ENCODE measurements at places on chromosomes 4 and X.

DNA sequence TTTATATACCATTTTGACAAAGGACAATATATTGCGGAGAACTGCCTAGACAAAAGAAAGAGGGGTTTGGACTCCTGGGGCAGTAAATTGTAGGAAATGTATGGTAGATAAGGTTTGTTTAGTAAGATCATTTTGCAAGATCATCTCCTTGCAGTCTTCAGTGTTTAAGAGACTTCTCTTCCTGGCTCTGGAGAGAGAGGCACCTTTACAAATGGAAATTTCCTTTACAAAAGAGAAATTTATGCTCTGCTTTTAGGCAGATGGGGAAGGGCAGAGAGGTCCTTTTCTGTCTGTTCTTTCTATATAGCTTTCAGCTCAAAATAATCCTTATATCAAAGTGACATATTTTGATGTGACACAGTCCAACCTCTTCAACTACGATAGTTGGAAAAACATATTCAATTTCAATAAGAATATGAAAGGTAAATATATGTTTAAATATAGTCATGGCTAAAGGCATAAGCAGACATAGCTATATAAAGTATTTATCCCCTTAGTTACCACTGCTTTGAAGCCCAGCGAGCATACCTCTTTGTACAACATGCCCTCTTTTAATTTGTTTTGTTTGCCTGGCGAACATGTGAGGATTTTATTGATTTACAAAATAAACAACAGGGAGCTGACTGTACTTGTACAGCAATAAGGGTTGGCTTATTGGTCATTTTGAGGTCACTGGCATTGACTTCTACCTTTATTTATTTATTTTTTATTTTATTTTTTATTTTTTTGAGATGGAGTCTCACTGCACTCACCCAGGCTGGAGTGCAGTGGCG lies 65.2 kb downstream of the TRIM2 start:
- no peak for DNase-seq

DNA sequence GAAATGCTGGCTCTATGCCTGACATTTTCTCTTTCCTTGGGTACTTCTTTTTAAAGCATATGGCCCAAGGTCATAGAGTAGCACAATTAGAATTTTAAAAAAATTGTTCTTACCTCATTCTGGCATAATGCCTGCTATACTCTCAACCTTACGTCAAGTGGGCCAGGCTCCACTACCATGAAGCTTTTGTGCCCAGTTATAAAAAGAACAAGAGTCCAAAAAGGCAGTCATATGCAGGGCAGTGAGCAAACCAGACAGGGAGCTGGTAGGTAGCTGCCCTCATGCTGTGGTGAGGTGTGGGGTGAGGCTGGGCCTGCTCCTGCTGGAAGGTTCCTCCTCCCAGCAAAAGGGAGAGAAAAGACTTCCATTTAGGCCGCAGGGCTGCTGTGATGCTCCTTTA lies 64.4 kb upstream of the UCP1 start:
- no peak for DNase-seq

GRCh38 chrX:25650216-25650820 lies 487.8 kb upstream of the MAGEB18 start:
- no peak for DNase-seq

- no peak for DNase-seq
Observed at GRCh38 chr4:92060333-92060732, 243.4 kb upstream of the GRID2 start.

DNA sequence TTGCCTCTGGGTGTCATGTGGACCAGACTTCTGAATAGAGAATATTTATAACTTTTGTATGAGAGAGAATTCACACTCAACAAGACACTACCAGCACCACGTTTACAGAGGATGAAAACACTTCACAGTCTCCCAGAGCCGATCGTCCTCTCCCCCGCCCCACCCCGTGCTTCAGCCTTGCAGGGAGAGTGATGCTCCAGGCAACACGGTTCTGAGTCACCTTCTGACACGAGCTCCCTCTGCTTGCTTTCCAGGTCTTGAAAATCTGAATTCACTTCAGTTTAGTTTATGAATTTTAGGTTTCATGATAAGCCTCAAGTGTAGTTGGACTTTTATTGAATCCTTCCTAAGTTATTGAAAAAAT lies 59.8 kb downstream of the CPLX1 start:
- DNase-seq: no peak

- no peak for DNase-seq
Observed at GRCh38 chr4:180990931-180991330, 1252.3 kb upstream of the TENM3 start.
